CD4-positive, alpha-beta T cell treated with Interleukin-4 for 1 hour (primary cell): ENCODE measurements at places on chromosomes 5 and 9.

- DNase-seq, result no peak
Observed at GRCh38 chr5:148984345-148984744, 78.5 kb downstream of the SH3TC2 start.

- no peak for DNase-seq
Observed at GRCh38 chr9:36598273-36598672, 25.6 kb downstream of the MELK start.

DNA sequence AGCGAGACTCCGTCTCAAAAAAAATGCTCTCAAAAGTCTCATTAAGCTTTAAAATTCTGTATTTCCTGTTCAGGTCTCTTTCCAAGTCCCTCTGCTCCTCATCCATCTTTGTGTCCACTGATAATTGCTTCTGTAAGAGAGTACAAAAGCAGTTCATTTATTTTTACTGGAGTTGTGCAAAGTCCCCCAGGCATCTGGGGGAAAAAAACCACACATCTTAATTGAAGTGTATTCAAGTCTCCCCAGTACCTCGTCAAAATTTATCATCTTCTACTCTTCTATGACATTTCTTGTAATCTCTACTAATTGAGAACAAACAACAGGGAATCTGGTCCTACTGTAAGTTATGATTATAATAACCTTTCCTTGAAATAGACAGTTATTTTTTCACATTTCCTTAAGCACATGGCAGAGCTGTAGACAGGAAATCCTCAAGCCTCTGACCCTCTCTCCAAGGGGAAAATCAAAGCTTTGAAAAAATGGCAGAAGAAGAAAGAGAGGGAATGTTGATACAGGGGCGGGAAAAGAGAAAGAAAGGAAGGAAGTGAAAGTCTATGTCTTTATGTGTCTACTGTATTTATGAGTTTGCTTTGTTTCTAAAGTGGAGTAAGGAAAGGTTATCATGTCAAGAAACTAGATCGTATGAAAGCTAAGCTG lies 51.5 kb downstream of the RAI14 start:
- no peak for DNase-seq

DNA sequence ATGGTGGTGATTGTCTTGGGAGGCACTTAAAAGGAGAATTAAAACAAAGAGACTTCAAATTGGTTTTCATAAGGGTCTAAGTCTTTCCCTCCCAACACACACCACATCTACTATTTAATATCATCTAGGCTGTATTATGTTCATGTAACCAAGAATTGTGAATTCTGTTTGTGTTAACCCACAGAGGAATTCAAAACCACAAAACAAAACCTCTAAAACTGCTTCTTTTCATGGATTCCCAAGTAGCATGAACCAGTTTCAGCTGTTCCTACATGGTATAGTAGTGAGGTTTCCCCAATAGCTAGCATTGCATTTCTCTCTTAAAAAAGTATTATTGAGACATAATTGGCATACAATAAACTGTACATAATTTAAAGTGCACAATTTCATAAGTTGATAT lies 283.8 kb downstream of the CD180 start:
- no peak for DNase-seq

DNA sequence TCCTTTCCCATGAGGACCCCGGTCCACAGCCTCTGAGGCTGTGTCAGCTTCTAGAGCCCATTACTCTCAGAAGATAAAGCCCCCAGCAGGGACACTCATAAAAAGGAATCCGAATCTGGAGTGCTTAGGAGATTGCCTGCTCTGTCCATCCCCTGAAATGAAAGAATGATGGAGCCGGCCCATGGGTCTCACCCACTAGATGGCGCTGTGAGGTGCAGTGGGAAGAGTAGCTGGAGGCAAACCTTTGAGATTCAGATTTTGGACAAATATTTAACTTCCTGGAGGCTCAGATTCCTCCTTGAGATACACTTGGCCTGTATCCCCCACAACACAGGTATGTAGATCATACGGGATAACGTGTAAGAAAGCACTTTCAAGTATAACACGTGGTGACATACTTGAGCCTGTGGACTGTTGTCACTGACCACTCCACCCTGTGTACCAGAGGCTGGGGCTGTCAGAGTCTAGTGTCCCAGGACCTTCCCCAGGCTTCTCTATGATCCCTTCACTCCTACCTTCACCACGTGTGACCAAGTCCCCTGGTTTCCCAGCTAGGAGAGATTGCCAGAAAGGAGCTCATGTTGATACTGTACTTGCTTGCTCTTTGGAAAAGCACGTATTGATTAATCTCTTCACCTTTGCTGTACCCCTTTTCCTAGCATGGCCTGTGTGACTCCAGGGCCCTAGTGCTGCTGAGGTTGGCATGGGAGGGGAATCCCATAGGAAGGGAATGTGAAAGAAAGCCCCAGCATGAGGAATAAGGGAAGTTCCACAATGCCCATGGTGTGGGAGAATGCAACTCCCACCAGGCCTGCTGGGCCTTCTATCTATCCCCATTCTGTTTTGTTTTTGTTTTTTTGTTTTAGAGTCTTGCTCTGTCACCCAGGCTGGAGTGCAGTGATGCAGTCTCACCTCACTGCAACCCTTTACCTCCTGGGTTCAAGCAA lies 32.1 kb downstream of the TRMO start:
- DNase-seq, result peak; percentile 53
